Stromal cell of bone marrow (primary cell): ENCODE measurements at places on chromosomes 2 and 18.
A peak's percentile ranks its signal among the peaks of the same experiment; 100 is the strongest.

DNA sequence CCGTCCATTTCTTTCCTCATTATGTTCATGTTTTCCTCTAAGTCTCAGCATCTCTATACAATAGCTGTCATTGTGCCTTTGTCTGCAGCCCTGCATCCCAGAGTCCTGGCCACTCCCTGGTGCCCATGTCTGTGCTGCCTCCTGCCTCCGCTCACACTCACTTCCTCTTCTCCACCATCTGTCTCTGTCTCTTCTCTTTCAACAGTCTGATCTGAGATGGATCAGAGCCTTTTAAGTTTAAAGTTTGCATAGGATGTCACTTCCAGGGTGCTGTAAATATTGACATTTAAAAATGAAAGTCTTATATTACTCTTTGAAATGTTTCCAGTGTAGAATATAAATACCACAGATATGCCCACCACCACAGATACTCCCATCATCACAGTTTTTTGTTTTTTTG, 42.7 kb downstream of the UBE2F start:
- DNase-seq, result no peak

- no peak for DNase-seq
Measured at GRCh38 chr2:98134172-98135005, 47.4 kb downstream of the VWA3B start.

- no peak for DNase-seq
Measured at GRCh38 chr2:234411793-234412192, 85.1 kb downstream of the ARL4C start.

GRCh38 chr18:70151614-70152013, 53.9 kb downstream of the RTTN start:
- DNase-seq, result no peak

DNA sequence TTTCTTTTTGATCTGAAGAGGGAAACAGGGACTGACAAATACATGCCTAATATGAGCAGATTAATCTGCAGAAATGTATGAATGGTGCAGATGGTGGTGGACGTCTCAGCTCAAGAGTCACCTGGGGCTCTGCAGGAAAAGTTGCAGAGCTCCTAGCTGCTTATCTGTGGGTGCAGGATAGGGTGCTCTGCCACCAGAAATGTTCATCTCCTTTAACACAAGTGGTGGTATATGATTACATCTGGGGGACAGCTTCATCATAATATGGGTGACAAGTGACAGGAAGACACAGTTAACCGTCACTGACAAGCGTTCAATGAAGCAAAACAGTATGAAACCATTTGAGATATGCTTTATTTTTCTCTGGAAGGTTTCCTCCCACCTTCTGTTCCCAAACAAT, 121.2 kb upstream of the LINC00305 start:
- DNase-seq, result no peak

DNA sequence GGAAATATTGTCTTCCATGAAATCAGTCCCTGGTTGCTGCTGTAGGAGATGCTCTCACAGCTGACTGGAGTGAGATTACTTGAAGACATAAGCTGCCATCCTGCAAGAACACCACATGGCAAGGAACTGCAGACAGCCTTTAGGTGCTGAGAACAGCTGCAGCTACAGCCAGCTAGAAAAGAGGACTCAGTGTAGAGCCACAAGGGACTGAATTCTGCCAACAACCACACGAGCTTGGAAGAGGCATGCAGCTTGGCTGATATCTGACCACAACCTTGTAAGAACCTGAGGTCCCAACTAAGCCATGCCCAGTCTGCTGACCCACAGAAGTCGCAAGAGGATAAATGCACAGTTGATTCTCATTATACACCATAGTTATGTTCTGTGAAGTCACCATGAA, 181.8 kb upstream of the ARL4C start:
- DNase-seq, result peak; percentile 90

DNA sequence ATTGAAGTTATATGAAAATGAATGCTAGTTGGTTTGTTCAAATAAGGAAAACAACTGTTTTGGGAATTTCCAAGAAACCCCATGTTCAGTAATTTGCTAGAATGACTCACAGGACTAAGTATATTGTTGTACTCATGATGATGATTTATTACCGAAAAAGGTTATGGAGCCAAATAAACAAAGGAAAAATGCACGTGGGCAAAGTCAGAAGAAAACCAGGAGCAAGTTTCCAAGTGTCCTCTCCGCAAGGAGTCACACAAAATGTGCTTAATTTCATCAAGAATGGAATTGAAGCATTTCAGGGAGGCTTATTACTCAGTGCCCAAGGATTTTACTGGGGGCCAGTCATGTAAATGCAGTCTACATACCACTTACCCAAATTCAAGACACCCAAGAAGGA, 1652.4 kb upstream of the TMEFF2 start:
- DNase-seq, result peak; percentile 37

DNA sequence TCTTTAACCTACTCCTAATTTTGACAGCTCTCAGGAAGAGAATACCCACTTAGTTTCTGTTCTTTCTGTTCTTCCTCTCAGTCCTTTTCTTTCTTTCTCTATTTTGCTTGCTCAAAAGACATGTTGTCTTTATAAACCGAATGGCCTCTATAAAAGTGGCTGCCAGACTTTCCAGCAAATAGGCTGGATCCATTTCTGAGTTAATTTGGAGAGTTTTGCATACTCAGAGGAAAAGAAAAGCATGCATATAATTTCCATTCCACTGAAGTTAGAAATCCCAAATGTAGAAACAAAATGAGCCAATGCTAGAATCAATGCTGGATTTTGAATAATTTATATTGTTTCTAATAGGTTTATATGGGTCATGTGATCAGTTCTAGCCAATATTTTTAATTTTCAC, 65.9 kb downstream of the FAM124B start:
- DNase-seq, result no peak

DNA sequence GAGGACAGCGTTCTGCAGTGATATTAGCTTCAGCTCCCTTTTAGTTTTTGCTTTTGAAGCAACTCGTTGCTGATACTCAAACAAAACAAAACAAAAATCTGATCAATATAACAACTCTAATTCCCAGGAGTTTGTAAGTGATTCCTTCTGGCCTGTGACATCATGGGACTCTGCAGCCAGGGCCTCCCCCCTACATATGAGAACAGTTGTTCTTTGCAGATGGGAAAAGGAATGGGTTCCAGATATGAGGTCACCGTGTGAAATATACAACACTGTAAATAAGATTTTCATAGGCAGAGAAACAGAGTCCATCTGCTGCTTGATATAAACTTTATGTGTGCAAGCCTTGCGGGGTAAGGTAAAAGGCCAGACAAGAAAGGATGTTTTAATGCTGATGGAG, 56.7 kb downstream of the DIS3L2 start:
- no peak for DNase-seq

DNA sequence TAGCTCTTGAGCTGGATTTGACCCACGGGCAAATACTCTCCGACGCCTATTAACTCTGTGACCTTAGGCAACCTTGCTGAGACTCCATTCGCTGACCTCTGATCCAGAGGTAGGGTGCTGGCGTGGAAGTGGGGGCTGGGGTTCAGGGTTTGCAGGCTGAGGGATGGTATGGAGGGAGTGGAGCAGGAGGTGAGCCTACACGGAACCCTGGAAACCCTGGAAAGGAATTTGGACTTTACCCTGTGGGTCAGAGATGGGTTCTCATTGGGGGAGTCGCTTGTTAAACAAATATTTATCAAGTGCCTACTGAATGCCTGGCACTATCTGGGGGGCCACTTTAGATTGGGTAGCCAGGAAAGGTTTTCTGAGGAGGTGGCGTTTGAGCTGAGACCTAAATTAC, 58.2 kb upstream of the FZD7 start:
- no peak for DNase-seq

GRCh38 chr2:199850218-199850717, 724 bp downstream of the FTCDNL1 start:
- DNase-seq, result no peak

DNA sequence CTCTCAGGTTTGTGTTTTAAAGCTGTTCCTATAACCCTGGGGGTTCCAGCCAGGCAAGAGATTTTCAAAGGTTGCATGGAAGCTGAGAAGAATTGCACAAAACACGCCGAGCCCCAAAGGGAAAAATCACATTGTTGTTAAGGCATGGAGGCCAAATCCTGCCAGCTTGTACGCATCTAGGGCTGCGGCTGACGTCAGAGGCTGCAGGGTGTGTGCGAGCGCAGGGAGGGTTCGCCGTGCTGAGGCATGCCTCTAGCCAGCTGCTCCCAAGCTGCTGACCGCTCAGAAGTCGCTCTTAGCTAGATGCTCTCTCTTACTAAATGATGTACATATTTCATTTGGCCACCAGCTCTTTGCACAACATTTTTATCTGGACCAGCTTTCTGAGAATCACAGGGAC, 191.8 kb downstream of the LPIN1 start:
- DNase-seq, result no peak

GRCh38 chr2:190670182-190670946, 21.5 kb downstream of the NAB1 start:
- DNase-seq, result no peak

DNA sequence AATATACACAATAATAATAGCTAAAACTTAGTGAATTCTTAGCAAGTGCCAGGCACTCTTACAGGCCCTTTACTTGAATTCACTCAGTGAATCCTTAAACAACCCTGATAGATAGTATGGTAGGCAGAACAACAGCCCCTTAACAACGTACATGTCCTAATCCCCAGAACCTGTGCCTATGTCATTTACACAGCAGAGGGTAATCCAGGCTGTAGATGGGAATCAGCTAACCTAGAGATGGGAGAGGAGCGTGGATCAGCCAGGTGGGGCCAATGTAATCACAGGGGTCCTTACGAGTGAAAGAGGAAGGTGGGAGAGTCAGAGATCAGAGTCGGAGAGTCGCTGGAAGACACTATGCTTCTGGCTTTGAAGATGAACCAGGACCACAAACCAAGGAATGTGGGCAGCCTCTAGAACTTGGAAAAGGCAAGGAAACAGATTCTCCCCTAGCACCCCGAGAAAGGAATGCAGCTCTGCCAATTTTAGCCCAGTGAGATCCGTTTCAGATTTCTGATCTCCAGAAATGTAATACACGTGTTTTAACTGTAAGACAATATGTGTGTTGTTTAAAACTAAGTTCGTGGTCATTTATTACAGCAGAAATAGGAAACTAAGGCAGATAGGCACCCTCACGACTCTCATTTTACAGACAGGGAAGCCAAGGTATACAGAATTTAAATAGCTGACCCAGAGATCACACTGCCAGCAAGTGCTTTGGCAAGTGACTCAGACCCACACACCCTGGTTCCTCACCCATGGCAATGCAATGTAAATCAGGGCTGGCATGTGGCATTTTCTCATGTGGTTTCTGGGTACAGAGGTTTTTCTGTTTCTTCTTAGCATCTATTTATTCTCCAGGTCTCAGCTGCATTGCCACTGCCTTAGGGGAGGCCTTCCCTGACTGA, 68.9 kb downstream of the DOCK10 start:
- DNase-seq, result no peak

DNA sequence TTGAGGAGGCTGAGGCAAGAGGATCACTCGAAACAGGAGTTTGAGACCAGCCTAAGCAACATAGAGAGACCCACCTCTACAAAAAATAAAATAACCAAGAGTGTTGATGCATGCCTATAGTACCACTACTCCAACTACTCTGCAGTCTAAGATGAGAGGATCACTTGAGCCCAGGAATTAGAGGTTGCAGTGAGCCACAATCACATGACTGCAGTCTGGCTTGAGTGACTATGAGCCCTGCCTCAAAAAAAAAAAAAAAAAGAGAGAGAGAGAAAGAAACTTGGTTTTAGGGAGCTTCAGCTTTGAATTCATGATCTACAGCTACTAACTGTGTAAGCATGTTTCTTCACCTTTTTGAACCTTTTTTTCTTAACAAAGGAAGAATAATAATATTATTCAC, 119.9 kb downstream of the HNMT start:
- DNase-seq, result no peak

DNA sequence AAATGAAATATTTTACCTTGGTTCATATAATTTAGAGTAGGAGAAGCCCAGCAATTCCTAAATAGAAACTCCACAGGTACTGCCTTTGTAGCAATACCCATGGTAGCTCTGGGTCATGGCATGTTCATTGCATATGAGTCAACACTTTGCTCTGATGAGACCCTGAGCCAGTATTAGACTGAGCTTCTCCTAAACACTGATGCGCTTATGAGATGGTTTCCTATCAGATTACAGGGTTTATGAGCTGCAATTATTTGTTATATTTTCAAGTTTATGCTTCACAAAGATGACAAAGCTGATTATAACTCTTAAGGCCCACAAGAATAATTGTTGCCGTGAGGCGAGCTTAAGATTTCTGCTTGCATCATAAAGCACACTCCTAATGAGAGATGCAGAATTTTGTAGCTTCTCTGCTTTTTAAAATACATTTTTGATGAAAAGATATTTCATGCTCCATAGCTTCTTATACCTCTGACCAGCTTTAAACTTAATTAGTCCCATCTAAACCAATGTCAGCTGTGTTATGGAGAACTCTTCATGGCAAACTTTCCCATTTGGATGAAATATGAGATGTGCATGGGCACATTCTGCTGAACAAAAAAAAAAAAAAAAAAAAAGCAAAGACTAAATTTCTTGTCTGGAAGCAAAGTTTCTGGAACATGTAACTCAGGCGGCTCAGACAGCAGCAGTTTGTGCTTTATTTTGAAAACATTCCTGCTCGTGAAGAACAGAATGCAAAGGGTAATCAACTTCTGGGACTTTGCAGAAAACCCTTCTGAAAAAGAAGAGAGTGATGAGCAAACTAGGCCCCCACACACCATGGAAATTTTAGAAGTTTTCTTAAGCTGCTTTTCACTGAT, 162.6 kb downstream of the KCNE4 start:
- DNase-seq, result no peak

- DNase-seq, result no peak
Measured at GRCh38 chr18:13120983-13121441, 97.5 kb upstream of the LDLRAD4 start.

DNA sequence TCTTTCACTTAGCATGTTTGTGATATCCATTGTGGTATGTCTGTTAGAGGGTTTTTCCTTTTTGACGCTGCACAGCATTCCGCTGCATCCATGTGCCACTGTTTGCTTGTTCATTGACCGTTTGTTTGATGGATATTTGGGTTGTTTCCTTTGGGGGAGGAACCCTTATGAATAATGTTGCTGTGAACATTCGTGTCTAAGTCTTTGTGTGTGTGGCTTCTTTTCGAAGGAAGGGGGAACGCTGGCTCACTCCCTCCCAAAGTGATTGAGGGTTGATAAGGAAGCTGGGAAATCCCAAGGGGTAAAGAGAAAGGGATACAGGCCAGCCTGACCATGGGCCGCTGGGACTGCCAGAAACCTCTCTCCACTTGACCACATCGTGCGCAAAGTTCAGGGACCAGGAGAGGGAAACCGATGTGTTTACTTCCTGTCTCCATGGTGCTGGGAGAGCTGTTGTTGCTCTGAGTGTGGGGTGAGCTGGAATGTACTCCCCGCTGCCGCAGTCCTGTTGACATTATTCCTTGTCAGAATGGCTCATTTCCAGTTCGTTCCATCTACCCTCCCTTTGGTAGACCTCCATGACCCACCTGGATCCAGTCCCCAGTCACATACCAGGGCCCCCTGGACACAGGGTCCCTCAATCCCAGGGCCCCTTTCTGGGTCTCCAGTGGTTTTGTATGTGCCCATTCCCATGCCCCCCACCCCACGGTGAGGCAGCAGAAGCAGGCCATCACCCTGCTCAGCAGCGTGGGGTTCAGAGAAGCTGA, 39.6 kb downstream of the HS1BP3 start:
- peak; percentile 94 for DNase-seq

- DNase-seq, result no peak
Measured at GRCh38 chr2:127150996-127151395, 44.0 kb upstream of the BIN1 start.
